Retina (tissue), 1 donor: ENCODE measurements at places on chromosomes 16 and 17.

DNA sequence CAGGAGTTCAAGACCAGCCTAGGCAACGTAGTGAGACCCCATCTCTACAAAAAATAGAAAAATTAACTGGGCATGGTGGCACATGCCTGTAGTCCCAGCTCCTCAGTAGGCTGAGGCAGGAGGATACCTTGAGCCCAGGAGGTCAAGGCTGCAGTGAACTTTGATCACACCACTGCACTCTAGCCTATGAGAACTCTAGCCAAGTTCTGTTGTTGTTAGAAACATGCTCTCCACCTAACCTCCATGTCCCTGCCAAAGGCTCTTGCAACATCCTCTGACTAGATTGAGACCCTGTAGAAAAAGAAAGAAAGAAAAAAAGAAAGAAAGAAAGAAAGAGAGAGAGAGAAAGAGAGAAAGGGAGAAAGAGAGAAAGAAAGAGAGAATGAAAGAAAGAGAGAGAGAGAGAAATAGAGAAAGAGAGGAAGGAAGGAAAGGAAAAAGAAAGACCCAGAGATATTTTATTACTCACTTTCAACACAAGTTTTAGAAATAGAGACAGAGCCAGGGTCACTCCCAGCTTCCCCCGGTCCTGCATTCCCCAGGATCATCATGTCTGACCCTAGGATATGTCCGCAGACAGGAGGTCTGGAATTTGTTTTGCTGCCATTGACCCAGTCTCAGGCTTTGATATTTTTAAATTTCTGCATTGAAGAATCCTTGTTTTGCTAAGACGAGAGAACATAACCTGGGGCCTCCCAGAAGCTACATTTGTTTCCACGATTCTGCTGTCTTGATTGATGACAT lies 376.5 kb upstream of the CDH5 start:
- DNase-seq: no peak

DNA sequence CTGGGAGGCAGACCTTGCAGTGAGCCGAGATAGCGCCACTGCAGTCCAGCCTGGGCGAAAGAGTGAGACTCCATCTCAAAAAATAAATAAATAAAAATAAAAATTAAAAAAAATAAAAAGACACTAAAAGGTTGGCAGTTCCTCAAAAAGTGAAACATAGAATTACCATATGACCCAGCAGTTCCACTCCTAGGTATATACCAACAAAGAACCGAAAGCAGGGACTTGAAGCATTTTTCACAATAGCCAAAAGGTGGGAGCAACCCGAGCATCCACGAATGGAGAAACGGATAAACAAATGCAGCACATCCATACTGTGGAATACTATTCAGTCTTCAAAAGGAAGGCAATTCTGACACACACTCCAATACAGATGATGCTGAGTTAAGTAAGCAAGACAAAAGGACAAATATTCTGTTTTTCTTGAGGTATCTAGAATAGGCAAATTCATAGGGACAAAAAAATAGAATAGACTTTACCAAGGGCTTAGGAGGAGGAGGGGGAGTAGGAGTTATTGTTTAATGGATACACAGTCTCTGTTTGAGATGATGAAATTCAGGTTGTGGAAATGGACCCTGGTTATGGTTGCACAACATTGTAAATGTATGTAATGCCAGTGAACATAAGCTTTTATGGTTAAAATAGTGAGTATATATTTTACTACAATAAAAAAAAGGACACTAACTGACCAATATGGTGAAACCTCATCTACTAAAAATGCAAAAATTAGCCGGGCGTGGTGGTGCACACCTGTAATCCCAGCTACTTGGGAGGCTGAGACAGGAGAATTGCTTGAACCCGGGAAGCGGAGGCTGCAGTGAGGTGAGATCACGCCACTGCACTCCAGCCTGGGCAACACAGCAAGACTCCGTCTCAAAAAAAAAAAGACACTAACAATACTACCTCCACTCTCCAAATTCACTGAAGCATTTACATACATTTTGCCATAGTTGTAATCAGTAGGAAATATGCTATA lies 27.0 kb upstream of the SLC35B1 start:
- DNase-seq: no peak

DNA sequence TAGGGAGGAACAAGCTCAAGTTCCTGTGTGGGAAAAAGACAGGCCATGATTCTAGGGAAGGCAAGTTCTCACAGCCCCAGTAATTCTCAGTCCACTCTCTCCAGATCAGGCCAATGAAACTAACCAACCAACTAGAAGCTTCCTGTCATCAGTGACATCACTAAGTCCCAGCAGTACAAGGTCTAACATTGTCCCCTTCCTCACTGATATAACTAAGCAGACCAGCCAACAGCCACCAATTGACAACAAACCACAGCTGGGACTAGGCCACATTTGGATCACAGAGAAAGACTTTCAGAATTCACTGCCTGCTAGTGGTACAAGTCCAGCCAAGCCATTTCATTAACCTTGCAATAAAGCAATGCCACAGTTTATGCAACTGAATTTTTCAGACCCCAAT lies 94.0 kb downstream of the CACNG1 start:
- DNase-seq: no peak

DNA sequence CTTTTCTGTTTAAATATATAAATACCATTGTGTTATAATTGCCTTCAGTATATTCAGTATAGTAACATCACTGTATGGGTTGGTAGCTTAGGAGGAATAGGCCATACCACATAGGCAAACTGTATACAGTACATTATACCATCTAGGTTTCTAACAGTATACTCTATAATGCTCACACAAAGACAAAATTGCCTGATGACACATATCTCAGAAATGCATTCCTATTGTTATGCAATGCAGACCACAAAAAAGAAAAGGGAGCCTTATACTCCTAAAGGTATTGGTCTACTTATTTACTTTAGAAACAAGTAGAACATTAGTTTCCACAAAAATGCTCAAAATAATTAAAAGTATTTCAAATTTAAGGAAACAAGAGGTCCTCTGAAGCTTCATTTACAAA lies 47.9 kb downstream of the SETD6 start:
- no peak for DNase-seq

DNA sequence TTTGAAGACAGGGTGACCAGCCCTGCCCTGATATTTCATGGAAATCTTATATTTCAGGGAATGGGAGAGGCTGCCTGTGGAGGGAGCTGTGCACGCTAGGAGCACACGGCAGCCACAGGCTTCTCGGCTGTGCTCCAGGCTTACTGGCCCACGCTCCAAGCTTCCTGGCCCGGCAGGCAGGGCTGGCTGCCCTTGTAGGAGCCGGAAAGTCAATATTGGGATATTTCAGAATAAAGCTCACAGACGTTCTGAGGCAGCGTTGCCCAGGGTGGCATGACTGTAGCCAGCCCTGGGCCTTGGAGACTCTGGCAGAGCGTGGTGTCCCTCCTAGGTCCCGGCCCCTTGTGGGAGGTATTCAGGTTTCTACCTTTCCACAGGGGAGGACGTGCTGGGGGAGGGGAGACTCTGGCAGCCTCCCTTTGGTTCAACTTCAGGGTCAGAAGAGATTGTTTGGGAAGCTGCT lies 95.6 kb downstream of the NPIPB11 start:
- no peak for DNase-seq

DNA sequence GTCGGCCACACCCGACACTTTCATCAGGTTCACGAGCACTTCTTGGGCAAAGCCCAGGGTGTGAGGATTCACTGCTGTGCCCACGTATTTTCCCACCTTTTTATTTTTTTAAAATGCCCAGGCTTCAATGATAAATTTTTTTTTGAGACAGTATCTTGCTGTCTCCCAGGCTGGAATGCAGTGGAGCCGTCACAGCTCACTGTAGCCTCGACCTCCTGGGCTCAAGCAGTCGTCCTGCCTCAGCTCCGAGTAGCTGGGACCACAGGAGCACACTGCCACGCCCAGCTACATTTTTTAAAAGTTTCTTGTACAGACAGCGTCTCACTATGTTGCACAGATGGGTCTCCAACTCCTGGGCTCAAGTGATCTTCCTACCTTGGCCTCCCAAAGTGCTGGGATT lies 17.8 kb downstream of the UTS2R start:
- no peak for DNase-seq
